ENCODE measurements at places on chromosomes 13 and 19.

DNA sequence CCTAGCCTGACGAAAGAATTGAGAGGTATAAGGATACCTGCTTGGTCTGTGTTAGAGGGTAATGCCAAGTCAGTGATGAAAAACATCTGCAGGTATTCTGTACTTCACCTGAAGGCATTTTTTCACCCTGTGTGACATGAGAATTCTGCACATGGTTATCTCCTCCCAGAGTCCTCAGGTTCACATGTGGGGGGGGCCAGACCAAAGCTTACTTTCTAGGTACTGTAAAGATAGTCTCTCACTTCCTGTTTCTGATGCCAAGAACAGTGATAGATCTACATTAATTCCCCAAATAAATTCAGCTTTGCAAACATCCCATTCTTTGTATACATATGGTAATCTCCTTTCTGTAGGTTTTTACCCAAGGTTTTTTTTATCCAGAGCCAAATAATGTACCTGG is 53.4 kb downstream of the GPC6 start:
- DNase-seq = no peak

GRCh38 chr13:31649766-31650165 is 89.6 kb upstream of the RXFP2 start:
- DNase-seq = no peak

DNA sequence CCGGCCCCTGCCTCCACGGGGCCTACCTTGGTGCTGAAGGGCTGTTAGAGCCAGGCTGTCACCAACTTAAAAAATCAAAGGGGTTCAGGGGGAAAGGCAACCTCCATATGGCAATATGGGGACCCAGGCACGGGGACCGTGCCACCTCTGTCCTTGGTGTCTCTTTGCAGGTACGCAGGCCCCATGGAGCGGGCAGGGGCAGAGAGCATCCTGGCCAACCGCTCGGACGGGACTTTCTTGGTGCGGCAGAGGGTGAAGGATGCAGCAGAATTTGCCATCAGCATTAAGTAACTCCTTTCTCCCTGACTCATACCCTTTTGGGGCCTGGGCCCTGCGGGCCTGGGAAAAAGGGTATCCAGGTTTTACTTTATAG is 39.6 kb upstream of the ADGRE1 start:
- DNase-seq = no peak

GRCh38 chr13:107157271-107157670 is 589.3 kb upstream of the ARGLU1 start:
- no peak for DNase-seq

GRCh38 chr13:106499113-106499512 is 36.3 kb downstream of the EFNB2 start:
- no peak for DNase-seq

DNA sequence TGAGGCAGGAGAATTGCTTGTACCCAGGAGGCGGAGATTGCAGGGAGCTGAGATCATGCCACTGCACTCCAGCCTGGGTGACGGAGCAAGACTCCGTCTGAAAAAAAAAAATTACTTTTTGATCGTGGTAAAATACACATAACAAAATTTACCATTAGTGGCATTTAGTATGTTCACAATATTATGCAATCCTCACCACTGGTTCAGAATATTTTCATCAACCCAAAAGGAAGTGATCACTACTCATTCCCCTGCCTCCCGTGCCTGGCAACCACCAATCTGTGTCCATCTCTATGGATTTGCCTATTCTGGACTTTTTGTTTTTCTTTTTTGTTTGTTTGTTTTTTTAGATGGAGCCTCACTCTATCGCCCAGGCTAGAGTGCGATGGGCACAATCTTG is 1.2 kb upstream of the PALM3 start:
- no peak for DNase-seq
